GM06990 (cell line): ENCODE measurements at places on chromosomes 5 and 9.

DNA sequence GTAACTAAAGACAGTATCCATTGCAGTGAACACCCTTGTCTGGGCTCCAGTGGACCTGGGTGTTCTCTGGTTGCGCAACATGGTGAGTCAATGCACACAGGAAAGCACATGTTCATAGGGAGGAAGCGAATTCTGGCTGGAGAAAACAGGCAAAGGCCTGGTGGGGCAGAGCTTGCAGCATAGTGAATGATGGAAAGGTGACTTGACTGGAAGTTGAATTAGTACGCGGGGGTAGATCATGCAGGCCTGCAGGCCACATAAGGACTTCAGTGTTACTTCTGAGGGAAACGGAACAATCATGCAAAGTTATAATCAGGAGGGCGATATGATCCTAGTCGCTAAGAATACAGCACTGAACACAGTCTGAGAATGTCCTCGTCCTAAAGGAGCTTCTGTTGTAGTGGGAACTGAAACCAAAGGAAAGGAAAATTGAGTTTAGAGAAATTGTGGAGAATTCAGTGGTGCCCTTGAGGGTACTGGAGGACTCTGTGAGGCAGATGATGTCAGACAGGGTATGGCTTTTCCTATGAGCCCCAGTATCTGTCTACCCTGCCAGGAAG is 71.9 kb upstream of the RANBP3L start:
- no peak for DNase-seq

DNA sequence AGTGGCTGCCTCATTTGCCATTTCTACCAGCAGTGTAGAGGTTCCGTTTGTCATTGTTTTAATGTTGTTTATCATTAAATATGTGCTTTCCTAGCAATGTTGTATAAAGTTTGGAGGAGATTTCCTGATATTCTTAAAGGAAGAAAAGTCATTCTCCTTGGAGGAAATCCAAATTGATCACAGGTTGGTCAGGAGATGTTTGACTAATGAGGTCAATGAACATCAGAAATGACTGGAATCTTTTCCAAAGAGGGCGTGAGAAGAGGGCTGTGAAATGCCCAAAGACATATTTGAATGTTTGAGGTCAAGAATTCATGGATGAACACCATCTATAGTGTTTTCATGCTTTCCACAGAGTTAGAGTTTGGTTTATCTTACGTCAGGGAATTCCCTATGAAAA is 471.3 kb downstream of the MAT2B start:
- no peak for DNase-seq

- no peak for DNase-seq
These were observed 82.9 kb downstream of the COL23A1 start for GRCh38 chr5:178507151-178507932.

- no peak for DNase-seq
These were observed 247.5 kb upstream of the RPS23 start for GRCh38 chr5:82525626-82526025.

DNA sequence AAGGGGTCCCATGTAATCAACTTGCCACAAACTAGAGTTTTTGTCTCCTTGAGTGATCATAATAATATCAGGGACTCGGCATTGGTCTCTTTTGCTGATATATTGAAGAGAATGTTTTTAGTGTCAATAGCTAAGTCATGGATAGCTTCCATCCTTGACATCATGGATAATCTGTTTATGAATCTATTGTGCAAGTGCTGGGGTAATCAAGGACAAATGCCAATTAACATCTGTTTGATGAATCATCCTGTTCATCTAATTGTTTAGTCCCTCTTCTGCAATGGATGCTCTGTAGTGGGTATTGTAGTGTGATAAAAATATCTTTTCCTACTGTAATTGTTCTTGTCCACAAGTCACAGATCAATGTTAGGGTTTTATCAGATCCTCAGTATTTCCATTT is 607.5 kb upstream of the SEMA6A start:
- DNase-seq: no peak

GRCh38 chr9:109026306-109026705 is 13.0 kb upstream of the CTNNAL1 start:
- no peak for DNase-seq

DNA sequence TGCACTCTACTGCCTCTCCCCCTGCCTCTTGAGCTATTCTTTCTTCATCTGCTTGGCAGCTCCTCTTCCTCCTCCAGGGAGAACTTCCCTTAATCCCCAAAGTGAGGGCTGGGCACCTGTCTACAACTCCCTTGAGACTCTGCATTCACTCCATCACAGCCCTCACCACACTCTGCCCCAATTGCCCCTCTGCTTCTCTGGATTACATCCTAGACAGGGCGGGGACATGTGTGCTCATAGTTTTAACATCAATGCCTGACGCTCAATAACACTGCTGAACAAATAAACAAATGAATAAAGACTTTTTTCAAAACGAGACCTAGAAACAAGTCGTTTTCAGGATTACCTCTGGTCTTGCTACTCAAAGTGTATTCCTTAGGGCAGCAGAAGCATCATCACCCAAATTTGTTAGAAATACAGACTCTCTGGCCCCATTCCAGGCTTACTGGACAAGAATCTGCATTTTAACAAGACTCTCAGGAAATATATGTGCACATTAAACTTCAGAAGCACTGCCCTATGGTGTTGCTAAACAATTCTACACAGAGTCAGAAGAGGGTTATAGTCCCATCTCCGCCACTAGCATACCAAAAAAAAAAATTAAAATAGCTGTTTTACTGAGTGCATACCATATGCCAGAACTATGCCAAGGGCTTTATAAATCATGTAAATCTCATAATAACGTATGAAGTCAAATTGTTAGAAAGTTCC is 115.6 kb downstream of the CDK5RAP2 start:
- DNase-seq: no peak

DNA sequence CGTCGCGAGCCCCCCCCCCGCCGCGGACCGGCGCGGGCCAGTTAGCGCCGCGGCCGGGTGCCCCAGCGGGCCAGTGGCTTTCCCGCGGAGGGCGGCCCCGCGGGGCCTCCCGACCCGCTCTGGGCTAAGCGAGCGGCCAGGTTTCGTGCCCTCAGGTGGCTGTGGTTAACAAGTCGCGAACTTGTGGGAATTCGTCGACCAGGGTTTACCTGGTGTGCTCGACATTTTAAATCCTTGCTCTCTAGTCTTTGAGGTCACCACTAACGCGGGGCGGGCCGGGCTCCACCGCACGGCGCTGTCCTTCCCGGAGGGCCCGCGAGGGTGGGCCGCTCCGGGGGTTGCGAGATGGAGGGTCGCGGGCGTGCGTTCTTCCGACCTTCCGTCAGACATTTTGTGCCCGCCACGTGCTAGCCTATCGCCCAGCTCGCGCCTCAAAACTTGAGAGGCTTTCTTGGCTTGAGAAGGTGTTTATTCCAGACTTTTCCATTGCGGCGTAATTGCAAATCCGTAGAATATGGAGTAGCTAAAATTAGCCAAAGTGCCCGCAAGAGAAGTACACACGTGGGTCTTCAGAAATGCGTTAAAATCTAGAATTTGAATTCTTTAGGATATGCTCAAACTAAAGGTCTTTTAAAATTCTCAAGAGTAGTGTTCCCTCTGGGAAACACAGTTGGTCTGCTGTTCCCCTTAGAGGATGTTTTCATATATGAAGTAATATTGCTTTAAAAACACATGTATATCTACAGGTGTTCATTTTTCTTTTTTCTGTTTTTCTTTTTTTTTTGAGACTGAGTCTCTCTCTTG is 2.1 kb downstream of the ANP32B start:
- DNase-seq: no peak

GRCh38 chr9:137592767-137593166 is 2.5 kb upstream of the ZMYND19 start:
- no peak for DNase-seq

- no peak for DNase-seq
These were observed 65.8 kb downstream of the RAD23B start for GRCh38 chr9:107348836-107349235.

- DNase-seq: no peak
These were observed 192.7 kb downstream of the GNA14 start for GRCh38 chr9:77455312-77455927.

DNA sequence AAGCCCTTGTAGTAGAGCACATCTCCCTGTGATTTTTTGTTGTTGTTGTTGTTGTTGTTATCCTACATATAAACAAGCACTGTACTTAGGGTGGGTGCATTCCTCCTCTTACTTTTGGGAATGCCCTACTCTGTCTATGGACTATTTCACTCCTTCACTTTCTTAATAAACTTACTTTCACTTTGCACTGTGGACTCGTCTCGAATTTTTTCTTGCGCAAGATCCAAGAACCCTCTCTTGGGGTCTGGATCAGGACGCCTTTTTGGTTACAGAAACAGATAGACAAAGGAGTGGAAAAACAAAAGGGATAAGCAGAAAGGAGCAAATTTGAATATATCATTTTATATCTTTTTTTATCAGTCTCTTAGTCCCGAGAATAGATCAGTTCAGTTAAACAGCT is 14.4 kb upstream of the PAIP1 start:
- DNase-seq: no peak

GRCh38 chr5:176887252-176887849 is 11.8 kb downstream of the HK3 start:
- no peak for DNase-seq

DNA sequence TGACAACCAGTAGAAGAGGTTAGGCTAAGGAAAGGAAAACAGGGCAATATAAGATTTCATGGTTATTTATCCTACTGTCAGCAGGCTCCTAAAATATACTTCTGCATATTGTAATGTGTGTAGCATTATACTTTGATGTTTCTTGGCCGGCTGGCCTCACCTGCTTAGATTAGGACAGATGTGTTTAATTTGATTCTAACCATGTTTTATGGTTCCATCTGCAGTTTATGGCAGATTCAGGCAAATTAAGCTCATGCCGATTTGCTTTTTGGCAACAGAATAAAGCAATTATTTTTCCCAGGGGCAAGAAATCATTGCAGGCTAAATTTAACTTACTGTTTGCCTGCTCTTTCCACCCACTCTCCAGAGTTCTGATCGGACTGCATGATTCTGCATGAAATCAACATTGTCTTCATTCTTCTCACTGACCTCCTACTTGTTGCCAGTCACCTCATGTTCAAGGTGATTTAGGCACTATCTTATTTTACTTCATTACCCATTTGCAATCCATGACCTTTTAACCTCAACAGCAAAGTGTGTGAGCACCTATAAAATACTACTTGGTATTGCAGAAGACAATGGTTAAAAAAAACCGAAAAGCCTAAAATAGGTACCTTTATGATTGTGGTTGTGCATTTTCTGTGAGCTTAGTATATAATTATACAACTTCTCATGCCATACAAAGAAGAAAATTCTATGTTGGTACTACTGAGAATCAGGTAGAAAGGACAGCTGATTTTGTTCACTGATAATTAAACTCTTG is 125.2 kb downstream of the EDIL3 start:
- no peak for DNase-seq

DNA sequence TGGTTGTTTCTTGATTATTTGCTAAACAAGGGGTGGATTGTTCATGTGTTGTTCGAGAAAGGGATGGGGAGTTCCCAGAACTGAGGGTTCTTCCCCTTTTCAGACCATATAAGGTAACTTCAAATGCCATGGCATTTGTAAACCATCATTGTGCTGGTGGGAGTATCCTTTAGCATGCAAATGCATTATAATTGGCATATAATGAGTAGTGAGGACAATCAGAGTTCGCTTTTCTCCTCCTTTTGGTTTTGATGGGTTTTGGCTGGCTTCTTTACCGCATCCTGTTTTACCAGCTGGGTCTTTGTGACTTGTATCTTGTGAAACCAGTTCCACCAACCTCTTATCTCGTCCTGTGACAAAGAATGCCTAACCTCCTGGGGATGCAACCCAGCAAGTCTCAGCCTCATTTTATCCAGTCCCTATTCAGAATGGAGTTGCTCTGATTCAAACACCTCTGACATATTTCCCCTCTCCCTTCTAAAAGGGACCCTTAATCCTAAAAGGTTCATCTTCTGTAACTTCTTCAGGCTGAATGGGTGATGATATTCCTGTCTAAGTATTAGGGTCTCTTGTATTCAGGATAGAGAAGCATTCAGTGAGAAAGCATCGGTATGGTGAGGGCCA is 8.7 kb upstream of the FBN2 start:
- no peak for DNase-seq
